ENCODE measurements at places on chromosomes 13 and 19.

- no peak for DNase-seq
These were observed 504.2 kb downstream of the GPC6 start for GRCh38 chr13:93730780-93731179.

DNA sequence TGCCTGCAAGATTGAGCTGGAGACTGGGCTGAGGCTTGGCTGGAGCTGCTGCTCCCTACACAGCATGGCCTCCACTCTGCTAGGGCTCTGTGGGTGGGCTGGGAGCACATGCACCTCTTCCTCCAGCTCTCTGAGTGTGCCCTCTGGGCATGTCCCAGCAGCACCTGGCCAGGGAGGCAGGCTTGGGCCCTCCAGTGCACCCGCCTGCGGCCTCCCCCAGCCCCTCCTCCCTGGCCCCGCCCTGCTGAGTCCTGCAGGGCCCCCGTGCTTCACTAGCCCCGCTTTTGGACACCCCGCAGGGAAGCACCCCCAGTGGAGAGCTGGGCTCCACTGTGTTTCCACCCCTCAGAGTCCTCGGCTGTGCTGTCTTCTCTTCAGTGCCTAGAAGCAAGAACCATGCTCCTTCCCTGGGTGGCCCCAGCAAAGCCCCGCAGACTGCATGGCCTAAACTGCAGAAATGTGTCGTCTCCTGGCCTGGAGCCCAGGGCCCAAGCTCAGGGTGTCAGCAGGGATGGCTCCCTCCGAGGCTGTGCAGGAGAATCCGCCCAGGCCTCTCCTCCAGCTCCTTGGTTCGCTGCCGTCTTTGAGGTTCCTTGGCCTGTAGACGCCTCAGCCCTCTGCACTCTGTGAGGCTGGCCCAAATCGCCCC, 5.0 kb upstream of the TEX29 start:
- DNase-seq: no peak

DNA sequence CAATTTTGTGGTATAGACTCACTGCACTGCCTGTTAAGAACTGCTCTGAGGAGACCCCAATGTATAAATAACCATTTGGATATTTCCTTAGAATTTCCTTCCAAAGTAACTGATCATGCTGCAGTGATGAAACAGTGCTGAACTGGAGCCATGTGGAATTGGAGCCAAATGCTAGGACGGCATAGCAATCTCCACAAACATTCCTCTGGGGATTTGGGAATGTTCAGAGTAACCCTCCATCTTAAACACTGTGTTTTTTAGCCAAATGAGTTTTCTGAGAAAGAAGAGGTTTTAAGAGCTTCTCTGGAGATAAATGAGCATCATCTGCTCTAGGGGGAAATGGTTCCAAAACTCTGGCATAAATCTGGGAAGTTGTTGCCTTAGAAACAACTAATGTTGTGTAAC, 98.2 kb downstream of the OLFM4 start:
- no peak for DNase-seq

DNA sequence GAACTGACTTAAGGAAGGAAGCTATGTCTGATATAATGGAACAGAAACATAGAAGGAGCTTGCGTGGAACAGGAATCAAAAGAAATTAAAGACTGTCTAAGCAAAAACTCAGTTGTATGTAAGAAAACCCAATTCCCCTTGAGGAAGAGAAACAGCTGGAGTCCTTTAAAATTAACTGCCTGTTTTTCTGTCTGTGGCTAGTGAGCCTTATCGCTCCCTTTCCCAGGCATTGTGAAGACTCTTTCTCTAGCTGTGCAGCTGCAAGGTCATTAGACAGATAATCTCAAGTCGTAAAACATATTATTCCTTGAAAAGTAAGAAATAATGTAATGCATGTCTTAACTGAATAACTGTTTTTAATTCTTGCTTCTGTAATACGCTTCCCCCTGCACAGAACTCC, 39.7 kb upstream of the IGSF23 start:
- DNase-seq: no peak

DNA sequence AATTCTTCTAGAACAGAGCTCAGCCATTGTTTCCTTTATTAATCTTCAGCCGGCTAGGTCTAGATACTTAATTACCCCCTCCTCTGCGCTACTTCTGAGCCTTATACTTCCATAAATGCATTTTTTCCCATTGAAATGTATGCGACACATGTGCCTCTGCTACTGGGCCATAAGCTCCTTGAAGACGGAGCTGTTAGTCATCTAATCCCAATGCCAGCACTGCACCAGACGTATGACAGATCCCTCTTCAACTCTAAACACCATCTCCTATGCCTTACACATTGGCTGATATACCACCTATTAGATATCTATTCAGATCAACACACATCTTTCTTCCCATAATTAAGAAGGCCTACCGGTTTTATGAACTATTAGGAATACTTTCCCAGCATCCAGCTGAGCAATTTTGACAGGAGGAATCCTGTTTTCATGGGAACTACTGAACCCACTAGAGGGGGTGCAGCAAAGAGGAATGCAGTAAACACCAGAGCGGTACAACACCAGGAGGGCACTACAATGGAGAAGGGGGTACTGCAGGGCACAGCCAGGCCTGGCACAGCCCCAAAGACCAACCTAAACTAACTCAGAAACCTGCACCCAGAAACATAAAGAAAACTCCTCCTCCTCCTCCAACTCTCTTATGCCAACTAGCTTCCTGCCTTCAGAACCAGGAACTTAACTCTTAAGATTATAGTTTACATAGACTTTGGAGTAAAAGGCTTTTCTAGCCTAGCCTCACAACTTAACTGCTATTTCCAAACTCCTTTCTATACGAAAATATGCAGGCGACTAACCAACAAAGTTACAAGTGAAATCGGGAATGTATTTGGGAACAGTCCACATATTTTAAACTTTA, 18.7 kb downstream of the STK24 start:
- no peak for DNase-seq

- DNase-seq: peak; percentile 14
These were observed 19.3 kb upstream of the GATAD2A start for GRCh38 chr19:19385896-19386869.

DNA sequence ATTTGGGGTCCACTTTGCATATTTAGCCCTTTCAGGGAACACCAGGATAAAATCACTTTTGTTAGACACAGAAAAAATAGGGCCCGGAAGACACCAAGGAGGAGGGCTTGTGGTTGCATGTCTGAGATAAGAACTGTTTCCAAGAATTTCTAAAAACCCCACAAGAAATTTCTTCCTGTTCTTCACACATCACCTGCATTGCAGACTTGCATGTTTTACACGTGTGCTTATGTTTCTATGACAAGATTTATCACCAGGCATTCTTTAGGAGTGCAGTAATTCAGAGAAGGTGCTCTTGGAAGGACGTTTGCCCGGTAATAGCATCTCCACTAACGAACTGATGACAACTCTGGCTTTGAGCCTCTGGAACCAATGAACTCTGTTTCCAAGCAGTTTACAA, 7.1 kb upstream of the ACTL9 start:
- no peak for DNase-seq

GRCh38 chr13:53142306-53142705, 113.7 kb downstream of the OLFM4 start:
- DNase-seq: no peak

GRCh38 chr19:46984077-46985010, 35.3 kb upstream of the NPAS1 start:
- no peak for DNase-seq

- DNase-seq: no peak
These were observed 606 bp downstream of the PRDX2 start for GRCh38 chr19:12800923-12801465.

GRCh38 chr19:1763648-1764639, 10.6 kb downstream of the ONECUT3 start:
- DNase-seq: no peak

All from central memory CD4-positive, alpha-beta T cell (primary cell).